ENCODE measurements at places on chromosomes 6 and 20.

- DNase-seq: peak; percentile 88
Observed at GRCh38 chr20:39885975-39886649, 802.9 kb downstream of the MAFB start.

- DNase-seq: peak; percentile 45
Observed at GRCh38 chr6:81624453-81624852, 128.0 kb downstream of the TENT5A start.

GRCh38 chr6:13354331-13355042 is 26.1 kb upstream of the TBC1D7 start:
- peak; percentile 81 for DNase-seq

- DNase-seq: no peak
Observed at GRCh38 chr20:21967481-21967880, 262.0 kb downstream of the PAX1 start.

DNA sequence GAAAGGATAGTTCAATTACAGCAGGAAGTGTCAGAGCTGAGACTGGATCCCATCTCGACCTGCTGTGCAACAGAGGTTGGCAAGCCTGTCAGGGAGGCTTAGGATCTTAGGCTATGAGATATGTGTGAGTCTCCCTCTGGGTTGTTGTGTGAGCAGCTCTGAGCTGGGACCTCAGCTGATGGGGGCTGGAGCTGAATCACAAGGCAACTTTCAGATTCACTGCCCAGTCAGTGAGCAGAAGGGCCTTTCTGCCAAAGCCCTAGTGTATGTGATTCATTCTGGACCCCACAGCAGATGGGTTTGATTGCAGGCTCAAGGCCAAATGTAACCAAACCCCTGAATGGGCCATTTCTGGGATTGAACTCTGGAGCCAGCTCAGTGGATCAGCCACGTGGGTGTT is 4.5 kb downstream of the PI3 start:
- no peak for DNase-seq

DNA sequence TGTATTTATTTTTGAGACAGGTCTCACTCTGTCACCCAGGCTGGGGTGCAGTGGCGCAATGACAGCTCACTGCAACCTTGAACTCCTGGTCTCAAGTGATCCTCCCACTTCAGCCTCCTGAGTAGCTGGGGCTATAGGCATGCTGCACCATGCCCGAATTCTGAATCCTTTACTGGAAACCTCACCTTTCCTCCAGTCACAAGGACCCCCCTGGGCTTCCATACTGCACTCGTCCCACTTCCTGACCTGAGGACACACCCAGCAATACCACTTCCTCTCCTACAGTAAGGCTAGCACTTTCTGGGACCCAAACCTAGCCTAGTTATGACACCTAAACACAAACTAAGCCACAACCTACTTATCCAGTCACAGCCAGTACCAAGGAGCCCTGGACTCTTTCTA is 68.2 kb downstream of the FAM217A start:
- no peak for DNase-seq

Measured in IMR-90 (cell line).